ENCODE measurements at places on chromosomes 3 and 15.

GRCh38 chr3:52503788-52504424 lies 8.8 kb downstream of the STAB1 start:
- DNase-seq: no peak

GRCh38 chr3:24495326-24495994 lies 810 bp upstream of the THRB start:
- peak; percentile 73 for DNase-seq

DNA sequence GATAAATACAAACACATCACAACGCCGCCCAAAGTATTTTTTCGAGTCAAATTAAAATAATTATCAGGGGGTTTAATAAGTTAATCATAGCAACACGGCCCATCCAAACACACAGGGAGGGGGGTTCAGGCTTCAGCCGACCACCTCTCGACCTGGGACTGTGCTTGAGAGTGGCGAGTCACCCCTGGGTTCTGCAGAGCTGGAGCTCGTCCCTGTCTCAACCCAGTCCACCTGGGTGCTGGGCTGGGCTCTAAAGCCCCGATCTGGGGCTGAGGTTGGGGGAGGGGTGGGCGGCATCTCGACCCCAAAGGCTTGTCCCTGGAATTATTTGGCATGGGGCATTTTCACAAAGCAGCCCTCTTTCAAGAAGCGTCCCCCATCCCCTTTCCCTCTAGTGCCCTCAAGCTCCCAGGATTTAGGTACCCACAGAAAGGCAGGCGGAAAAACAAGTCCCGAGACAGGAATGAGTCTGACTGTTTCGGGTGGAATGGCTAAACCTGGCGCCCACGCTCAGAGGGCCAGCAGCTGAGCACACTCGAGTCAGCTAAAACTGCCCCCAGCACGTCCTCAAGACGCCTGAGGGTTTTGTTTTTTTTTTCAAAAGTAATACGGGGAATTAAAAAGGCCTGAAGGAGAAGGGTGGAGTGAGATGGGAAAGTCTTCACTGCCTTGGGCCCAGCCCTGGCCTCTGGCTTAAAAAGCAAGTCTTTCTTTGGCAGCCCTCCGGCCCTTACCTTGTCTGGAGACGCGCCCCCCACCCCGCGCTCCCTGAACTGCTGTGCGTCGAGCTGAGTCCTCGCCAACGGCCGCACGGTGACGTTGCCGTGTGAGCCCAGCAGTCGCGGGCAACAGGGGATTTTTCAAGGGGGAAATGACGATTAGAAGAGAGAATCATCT lies 32.5 kb downstream of the NR2F2 start:
- peak; percentile 76 for DNase-seq

DNA sequence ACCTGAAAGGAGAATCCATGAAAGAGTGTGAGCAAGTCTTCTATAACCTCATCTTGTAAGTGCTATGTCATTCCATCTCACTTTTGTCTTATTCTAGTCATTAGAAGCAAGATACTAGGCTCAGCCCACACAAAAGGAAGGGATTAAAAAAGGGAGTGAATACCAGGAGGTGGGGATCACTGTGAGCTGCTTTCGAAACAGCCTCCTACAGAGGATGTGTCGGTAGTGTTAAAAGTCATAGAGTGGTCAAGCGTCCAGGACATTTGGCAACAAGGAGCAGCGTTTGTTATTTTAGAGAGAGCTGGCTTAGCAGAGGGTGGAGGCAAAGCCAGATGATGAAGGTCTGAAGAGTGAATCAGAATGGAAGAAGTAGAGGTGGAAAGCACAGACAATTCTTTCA lies 11.7 kb upstream of the ZNF148 start:
- no peak for DNase-seq

DNA sequence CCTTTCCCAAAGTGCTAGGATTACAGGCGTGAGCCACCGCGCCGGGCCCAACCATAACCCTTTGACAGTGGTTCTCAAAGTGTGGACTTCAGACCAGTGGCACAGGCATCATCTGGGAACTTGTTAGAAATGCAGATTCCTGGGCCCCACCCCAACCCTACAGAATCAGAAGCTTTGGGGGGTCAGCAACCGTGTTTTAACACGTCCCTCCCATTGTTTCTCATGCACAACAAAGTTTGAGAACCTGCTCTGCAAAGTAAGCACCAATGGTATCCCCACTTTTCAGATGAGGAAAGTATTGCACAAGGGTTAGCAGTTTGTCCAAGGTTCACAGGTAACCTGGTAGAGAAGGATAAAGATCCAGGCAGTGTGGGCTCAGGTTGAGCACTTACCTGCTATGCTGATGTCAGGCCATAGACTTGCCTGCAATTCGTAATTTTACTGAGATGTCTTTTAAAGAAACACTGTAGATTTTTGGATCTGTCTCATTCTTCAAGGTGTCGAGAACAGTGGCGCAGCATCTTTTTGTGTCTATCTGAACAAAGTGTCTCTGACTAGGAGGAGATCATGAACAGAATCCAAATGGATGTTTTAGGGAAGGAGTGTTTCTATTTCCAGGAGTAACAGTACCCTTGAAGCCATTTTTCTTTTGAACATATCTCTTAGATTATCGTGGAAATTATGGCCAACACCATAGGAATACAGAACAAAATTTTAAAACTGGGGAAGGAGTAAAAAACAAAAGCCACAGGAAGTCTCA lies 2.5 kb downstream of the GXYLT2 start:
- no peak for DNase-seq

GRCh38 chr3:23308986-23309625 lies 106.0 kb downstream of the UBE2E2 start:
- DNase-seq: no peak

DNA sequence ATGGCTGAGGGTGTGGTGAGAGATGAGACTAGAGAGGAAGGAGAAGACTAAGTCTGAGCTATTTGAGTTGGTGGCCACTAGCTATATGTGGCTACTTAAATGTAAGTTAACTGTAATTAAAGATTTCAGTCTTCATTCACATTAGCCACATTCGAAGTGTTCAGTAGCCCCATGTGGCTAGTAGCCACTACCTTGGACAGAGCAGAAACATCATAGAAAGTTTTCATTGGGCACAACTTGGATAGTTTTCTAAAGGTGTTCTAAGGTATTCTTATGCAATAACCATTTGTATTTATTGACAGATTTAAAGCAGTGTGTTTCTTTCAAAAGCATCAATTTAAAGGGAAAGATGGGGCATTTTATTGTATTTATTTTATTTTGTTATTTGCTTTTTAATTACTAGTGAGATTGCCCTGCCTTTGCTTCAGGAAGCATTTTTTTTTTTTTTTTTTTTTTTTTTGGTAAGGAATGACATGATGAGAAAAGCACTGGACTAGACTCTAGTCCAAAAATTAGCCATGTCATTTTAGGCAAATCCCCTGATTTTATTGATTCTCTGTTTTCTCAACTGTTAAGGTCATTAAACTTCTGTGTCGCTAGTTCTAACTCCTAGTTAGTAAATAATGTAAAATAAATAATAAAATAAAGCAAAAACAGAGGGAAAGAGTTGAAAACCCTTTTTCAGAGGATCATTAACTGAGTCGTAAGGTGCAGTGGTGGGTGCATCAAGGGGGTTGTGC lies 153.0 kb upstream of the ROBO2 start:
- no peak for DNase-seq

DNA sequence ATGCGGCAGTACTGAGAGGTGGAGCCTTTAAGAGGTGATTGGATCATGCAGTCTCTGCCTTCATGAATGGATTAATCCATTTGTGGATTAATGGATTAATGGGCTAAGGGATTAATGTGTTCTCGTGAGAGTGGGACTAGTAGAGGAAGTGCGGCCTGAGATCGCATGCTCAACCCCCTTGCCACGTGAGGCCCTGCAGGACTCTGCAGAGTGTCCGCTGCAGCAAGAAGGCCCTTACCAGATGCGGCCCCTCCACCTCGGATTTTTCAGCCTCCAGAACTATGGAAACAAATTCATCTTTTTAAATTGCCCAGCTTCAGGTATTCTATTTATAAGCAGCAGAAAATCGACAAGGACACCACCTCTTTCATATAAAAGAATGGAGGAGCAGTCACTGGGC lies 148.8 kb downstream of the TPRA1 start:
- peak; percentile 29 for DNase-seq

DNA sequence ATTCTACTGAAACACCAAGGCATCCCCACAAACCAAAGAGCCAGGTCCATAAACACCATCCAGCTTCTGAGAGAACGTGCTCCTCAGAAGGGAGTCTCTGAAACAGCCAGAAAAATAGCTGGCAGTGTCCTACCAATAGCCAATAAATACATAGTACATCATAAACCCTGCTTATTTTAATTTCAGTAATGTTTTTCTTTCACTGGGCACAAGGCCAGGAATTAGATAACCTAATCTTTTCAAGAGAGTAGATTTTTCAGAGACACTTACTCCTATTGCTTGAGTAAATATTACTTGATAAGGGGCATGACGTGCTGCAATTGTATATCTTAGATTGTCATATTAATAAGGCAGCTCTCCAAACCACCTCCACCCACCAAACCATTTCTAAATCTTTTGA lies 22.7 kb downstream of the GADL1 start:
- DNase-seq: no peak

All from ecto neural progenitor cell (in vitro differentiated cells).